Activated T-cell treated with anti-CD3 and anti-CD28 coated beads, Interleukin-2, amount 50 U/mL, for 48 hours (primary cell): ENCODE measurements at places on chromosomes 12 and 14.

DNA sequence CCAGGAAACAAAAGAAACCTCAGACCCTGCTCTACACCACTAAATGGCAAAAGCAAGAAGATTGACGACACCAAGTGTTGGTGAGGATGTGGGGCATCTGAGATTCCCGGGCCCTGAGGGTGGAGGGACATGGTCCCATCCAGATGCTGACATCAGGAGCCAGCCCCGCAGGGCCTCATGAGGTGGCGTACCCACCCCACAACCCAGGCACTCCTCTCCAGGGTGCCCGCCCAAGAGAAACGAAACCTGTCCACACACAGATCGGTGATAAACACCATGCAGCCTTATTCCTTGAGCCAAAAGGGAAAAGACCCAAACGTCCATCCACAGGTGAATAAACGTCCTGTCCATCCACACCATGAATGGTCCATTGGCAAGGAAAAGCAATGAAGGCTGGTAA is 54.8 kb upstream of the C14orf180 start:
- DNase-seq = no peak

DNA sequence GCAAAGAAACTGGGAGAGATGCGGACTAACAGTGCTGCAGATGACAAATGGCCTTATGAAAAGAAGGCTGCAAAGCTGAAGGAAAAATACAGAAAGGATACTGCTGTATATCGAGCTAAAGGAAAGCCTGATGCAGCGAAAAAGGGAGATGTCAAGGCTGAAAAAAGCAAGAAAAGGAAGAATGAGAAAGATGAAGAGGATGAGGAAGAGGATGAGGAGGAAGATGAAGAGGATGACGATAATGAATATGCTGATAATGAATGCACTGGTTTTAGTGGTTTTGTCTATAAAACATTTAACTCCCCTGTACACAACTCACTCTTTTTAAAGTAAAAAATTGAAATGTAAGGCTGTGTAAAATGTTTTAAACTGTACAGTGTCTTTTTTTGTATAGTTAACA is 13.2 kb upstream of the ARID4A start:
- DNase-seq = no peak

GRCh38 chr14:90294872-90295271 is 36.9 kb downstream of the NRDE2 start:
- no peak for DNase-seq

DNA sequence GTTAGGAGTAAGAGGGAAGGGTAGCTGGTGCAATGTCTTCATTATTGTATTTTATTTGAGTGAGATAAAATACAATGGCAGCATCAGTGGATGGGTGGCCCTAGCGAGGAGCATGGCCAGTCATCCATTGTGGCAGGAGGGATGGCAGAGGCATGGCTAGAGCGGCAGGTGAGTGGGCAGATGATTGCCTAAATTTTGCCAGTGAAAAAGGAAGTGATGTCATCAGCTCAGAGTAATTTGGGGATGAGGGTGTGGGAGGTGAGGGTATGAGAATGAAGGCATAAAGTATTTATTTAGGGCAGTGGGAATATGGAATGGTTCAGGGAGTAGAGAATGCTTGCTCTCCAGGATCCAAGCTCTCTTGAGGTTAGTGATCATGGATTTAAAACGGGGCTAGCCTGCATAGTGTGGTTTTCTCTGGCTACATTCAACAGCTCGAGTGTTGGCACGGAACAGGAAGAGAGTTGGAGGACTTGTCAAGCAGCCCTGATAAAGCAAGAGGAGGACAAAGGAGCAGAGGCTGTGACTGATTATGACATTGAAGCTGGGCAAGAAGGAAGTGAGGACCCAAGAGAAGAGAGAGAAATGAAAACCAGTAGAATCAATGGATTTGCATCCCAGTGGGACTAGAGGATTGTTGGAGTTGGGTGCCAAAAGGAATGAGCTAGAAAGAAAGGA is 18.7 kb upstream of the SERPINA6 start:
- DNase-seq = no peak

GRCh38 chr14:76595266-76595665 is 166.0 kb upstream of the VASH1 start:
- no peak for DNase-seq

DNA sequence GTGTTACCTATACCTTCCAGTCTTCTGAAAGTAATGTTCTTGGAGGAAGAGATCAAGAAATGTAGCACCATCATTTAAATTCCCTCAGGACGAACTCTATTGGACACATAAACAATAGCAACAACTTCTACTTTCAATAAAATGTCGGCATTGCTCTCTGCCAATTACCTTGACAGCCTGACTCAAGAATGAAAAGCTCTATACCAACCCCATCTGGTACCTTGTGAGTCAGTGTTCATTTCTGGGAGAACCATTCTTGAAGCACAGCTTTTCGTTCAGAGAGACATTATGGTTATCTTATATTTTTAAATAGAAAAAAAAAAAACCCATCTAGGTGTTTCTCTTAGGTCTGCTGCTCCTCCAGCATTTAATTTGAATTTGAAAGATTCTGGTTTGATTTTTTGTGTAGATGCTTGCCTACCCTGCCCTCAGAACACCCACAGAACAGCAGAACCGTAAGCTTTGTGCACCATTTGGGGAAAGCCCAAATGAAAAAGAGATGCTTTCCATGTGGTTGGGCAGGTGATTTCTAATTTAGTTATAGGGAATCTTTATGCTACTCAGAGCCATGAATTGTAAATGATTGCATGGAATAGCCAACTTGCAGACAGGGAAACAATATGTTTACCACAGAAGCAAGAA is 156.0 kb downstream of the SAMD4A start:
- DNase-seq = no peak

- DNase-seq = no peak
Observed at GRCh38 chr12:57602544-57602943, 2.1 kb upstream of the DTX3 start.

DNA sequence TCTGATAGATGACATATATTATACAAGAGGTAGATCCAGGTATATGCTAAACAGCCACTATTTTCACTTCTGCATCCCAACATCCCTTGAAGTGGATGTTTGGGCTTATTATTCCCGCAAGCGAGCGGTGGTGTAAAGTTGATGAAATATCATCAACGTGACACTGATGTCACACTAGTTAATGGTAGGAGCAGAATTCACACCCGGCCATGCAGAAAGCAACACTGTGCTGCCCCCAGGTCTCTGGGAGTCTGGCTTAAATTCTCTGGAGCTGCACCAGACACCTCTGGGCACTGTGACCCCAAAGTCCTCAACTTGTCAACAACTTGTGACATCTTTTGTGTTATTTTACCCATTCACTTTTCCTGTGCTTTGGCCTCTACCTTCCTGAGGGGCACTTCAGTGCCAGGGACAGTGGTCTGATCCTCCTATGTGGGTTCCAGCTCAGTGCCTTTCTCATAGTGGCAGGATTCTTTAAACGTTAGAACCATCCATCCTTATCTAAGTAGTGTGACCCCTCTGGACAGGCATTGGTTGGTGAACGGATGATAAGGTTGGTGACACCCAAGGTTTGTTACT is 952 bp downstream of the DRAM1 start:
- DNase-seq = peak; percentile 31

GRCh38 chr12:132246997-132247717 is 82.2 kb downstream of the GALNT9 start:
- DNase-seq = no peak

GRCh38 chr12:130680451-130680990 is 35.6 kb downstream of the RIMBP2 start:
- no peak for DNase-seq

DNA sequence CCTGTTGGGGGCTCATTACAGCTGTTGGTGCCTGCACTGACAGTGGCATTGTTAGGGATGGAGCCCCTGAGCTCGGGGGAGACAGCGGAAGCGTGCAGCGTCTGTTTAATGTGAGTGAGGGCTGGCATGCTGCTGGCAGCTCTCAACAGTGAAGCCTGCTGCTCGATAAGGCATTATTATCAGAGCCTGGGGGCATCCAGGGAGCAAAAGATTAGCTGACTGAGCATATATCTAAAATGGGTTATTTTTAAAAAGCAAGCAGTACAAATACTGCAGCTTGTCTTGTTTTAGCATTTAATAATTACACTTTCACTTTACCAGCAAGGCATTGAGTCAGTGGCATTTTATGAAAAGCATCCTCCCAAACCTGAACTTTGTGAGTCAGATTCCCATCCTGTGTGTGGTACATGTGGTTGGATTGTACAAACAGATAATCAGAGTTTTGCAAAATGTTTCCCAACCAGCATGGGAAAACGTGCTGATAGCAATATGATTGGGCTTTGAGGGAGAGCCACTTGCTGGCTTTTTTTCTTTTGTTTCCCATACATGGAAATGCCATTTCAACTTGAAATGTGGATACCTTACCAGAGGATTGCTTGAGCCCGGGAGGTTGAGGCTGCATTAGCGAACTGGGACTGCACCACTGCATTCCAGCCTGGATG is 150.8 kb downstream of the PRKCH start:
- peak; percentile 52 for DNase-seq

- DNase-seq = no peak
Observed at GRCh38 chr12:96189781-96190180, 4.4 kb upstream of the ELK3 start.

DNA sequence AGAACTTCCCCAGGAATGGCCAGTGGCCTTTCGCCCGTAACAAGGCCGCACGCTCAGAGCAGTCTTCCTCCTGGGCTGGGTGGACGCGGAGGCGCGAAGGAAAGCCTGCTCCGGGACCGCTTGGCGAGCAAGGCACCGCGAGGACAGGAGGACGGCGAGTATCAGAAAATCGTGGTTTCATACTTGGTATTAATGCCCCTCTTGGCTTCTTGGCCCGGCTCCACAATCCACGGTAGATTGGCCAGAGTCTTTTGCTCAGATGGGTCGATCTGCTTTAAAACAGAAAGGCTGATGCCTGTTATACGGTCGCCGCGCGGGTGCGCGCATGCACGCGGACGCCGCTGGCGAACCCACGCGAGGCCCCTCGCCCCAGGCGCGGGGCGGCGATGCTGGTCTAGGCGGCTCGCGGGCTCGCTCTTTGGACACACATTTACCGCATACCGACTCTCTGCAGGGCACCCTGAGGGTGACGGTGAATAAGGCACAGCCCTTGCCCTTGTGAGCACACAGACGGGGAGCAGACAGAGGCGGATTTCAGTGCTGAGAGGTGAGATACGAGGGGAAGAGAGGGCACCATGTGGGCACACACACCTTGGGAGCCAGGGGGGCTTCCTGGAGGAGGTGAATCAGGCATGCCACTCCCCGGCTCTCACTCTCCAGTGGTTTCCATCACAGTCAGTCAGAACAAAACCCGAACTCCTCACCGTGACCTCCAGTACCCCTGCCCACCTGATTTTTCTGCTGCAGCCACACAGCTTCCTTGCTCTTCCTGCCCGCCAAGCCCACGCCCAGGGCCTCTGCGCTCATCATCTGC is 100.7 kb downstream of the APAF1 start:
- DNase-seq = peak; percentile 64

DNA sequence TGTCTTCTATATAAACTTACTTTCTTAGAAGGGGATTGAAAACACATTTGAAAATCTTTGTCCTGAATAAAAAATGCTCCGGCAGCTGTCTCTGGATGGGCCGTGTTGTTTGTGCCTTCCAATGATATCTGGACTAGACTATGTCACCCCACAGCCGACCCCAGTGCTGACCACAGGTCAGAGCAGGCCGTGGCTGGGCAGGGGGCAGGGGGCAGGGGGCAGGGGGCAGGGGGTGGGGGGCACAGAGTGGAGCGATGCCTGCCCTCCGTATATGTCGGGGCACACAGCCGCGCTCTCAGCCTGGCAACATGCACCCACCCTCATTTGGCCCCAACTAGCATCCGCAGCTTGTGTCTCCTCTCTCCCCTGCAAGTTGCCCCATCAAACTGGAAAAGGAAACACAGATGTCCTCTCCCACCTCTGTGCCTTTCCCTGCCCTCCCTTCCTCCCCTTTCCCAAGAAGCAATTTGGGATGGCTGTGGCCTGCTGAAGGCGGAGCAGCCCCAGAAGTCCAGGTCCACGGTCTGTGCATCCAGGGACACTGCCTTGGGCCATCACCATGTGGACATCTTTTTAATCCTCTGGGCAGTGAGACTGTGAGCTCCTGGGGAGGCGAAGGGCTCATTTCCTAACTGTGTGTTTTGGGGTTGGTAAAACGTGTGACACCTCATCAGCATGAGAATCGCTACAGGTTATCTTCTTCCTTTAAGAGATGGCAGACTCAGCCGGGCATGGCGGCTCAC is 295.7 kb upstream of the RTL1 start:
- DNase-seq = no peak

DNA sequence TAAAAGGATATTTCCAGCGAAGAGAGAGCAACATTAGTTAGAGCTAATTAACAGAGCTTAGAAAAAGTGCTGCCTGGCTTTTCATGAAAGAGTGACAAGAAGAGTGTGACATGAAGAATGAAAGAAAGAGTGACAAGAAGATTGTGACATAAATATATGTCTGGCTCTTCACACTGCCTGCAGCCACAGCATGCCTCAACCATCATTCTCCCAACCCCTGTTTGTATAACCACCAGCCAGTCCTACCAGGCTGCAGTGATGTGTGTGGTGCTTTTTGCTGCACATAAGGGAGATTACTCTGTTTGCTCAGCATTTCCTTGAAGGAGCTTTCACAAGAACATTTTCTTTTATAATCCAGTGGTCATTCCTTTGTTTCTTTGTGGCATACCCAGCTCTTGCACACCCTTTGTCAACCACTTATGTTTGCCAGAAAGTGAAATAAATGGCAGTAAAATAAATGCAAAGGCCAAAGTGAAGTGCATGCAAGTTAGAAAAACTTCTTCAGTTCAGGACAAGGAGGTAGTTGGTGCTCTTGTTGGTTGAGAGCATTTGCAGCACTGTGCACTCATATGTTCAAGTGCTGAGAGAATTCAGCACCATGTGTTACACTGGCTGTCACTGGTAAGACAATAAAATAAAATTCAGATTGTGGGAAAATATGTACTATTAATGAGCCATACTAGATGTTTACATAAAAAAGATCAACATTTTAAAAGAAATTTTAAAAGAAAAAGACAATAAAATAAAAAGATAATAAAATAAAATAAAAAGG is 50.6 kb downstream of the KIF21A start:
- DNase-seq = no peak

DNA sequence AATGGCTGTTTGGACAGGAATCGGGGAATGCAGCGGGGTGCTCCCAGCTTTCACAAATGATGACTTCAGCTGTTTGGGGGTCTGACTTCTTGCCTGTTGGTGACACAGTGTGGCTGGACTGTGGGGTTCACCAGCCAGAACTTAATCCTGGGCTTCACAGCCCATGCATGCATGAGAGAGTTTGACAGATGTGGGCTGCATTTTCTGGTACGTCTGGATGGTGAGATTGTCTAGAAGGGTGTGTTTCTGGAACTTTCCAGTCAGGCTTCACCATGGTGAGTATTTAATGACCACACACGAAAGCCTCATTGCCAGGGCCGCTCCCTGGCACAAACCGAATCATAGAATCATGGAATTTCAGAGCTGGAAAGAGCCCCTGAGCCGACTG is 29.6 kb downstream of the CHST11 start:
- no peak for DNase-seq
